ENCODE measurements at places on chromosomes 13 and 19. TPM values are rescaled to one million over a fixed set of nuclear protein-coding genes. Genes with fewer than 3 reads are reported as not detected.

The SH2D3A gene
- total RNA-seq: 10.4 TPM

GRCh38 chr19:7507884-7508283 lies 8.0 kb upstream of the ZNF358 start:
- no peak for DNase-seq

- no peak for DNase-seq
Observed at GRCh38 chr19:29569038-29569911, 36.8 kb upstream of the POP4 start.

DNA sequence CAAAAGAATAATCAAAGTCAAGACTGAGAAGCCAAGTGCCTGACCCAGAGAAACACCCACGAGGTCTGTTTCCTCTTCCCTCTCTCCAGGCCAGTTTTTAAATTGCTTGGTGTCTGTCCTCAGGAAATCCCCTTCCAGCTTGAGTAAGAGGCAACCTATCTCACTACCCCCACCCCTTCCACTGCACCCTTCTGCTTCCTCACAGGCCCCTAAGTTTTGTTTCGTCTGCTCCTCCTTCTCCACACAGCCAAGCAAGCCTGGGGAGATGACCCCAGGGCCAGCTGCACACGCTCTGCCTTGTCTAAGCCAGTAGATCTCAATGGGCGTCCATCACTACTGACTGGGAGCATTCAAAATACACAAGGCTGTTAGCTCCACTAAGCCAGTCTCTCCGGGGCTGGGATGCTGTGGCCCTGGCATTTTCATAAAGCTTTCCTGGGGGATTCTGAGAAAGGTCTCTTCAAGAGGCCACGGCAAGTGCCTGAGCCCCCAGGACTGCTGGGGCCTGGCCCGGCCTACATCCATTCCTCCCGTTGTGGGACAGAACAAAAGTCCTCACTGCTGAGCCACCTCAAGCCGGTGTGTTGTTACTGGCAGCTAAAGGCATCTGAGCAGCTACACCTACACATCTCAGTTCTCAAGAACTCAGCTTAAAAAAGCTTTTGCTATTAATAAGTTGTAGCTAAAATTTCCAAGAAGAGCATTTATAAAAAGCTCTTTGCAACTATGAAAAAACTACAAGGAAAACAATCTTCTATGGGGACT lies 14.9 kb upstream of the IL4I1 start:
- DNase-seq: no peak

The FLT1 gene
- total RNA-seq: 22.3 TPM

The CATSPERD gene
- not detected for total RNA-seq

The PEAK3 gene
- total RNA-seq: 0.20 TPM

GRCh38 chr13:61466280-61466679 lies 50.6 kb upstream of the PCDH20 start:
- DNase-seq: no peak

The TNFSF11 gene
- total RNA-seq: 0.49 TPM

Data from skin of body (tissue), 3 donors.